MCF 10A (cell line): ENCODE measurements at places on chromosomes 5 and 9.
A peak's percentile ranks its signal among the peaks of the same experiment; 100 is the strongest.

- DNase-seq: no peak
Observed at GRCh38 chr5:25090275-25090674, 445.5 kb upstream of the CDH10 start.

DNA sequence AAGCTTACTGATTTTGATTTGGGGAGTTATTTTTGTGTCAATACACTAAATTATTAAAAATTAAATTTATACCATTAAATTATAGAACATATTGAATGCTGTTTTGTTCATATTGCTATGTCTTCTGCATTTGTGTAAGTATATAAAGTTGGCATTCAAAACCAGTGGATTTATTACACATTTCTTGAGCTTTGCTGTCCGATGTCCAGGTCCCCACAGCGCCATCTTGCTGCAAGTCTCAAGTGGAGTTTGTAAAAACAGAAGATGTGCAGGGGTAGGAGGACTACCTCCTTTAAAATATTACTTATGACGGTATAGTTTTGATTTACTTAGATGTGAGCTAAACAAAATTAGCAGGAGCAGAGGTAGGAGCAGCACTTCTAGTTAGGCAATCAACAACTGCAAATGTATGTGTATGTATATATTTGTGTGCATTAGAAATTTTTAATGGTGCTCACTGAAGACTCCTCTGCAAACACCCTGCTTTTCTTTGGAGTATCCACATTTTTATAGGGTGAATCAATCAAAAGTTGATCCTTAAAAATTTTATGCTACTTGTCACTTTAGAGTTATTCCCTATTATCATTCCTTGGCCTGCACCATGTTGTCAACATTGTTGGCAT lies 37.4 kb downstream of the CPEB4 start:
- DNase-seq: peak; percentile 77

DNA sequence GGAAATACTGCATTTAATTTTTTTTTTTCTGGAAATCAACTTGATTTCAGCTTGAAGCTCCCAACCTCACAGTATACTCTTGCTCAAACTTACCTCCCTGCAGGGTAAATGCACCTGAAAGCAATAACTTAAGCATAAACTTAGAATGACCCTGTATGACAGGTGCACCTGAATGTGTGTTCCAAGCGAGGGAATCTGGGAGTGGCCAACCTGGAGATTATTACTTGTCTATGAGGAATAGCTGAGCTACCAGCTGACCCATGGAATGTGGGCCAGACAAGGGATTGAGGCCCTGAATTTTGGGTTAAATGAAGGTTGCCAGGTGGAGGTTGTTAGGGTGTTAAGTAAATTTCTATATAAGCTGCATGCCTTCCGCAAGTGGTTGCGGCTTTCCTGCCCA lies 140.6 kb downstream of the OSTF1 start:
- DNase-seq: no peak

- DNase-seq: peak; percentile 34
Observed at GRCh38 chr5:121982146-121982892, 20.5 kb downstream of the SRFBP1 start.

GRCh38 chr5:149360272-149360671 lies 2.4 kb downstream of the PCYOX1L start:
- no peak for DNase-seq

DNA sequence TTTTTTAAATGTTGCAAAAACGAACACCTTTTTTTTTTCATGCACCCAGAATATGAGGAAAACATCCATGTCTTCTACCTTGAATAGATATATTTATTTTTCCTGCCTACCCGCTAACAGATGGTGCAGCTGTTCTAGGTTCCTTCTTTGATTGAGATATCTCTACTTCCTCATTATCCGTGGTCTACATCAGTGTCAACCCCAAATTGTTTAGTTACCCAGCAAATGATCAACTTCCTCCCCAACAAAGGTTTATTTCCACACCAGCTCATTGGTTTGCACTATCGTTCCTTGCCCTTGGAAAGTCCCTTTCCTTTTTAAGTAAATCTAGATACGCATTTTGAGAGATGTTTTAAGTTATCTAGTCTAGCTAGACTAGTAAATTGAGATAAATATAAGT lies 166.4 kb downstream of the PRR16 start:
- DNase-seq: no peak

DNA sequence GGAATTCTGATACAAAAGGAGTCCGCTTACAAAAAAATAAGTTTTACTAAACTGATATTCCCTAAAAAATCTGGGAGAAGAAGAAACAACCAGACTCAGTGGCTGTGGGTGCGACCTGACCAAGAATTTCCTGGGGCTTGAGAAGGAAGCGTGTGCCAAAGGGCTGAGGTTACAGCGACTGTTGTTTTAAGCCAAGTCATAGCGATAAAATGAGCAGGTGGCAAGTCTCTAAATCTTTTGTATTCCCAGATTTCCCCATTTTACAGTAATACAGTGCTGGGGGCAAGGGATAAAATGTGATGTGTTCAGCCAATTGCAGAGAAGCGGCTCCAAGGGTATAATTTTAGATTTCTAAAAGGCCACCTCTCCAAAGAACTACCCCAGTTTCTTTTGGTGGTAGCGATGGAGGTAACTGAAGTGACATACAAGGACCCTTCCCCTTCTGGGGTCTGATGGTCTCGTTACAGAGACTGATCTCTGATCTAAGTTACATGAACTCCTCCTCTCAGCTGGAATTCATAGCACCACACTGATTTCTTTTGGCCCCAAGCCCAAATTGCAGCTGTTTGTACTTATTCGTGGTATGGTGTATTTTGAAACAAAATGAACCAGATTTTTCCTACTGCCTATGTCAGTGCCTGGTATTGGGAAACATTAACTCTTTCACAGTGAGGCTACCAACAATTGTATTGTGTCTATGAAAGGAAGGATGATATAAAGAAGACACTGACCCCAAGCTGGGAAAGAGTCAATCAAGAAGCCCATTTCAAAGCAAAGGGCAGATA lies 41.6 kb downstream of the LPAR1 start:
- peak; percentile 14 for DNase-seq

DNA sequence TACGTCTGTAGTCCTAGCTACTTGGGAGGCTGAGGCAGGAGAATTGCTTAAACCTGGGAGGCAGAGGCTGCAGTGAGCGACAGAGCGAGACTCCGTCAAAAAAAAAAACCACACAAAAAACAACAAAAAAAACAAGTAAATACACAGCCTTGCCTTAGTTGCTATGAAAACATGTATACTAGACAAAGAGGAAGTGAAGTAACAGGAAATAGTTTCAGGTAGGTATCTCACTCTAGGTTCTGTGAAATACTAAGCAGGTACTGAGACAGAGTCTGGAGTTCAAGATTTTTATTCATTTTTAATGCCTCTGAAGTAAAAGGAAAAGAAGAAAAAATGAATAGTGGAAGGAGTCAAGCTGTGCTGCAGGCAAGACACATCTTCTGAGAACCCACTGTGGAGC lies 687.9 kb upstream of the RGMB start:
- no peak for DNase-seq

- DNase-seq: no peak
Observed at GRCh38 chr9:81474792-81475191, 214.6 kb downstream of the TLE1 start.

- DNase-seq: no peak
Observed at GRCh38 chr5:68928617-68929302, 165.1 kb upstream of the SLC30A5 start.

DNA sequence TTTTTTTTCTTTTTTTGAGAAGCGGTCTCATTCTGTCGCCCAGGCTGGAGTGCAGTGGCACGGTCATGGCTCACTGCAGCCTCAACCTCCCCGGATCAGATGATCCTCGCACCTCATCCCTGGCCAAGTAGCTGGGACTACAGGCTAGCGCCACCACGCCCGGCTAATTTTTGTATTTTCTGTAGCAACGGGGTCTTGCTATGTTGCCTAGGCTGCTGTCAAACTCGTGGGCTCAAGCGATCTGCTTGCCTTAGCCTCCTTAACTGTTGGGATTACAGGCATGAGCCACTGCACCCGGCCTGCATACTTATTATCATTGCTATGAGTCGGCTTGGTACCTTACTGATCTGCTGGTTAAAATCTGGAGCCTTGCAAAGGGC lies 790 bp upstream of the IARS1 start:
- DNase-seq: peak; percentile 23
